ENCODE measurements at places on chromosomes 13 and 19.
A peak's percentile ranks its signal among the peaks of the same experiment; 100 is the strongest.

GRCh38 chr13:99435998-99436397 is 65.3 kb upstream of the TM9SF2 start:
- no peak for DNase-seq

DNA sequence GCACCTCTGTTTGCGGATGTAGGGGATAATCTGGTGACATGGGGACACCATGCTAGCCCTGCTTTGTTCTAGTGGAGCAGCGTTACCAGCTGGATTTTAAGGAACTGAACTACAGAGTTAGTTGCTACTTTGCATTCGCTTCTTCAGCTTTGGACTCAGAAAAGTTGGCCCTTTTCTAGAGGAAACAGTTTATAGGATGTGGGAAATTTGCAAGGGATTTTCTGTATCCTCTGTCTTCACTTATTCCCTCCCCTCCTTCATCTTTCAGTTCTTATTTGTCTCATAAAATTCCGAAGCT is 2.1 kb downstream of the GATAD2A start:
- DNase-seq = no peak

- no peak for DNase-seq
Measured at GRCh38 chr19:39828654-39829032, 5.3 kb downstream of the DYRK1B start.

DNA sequence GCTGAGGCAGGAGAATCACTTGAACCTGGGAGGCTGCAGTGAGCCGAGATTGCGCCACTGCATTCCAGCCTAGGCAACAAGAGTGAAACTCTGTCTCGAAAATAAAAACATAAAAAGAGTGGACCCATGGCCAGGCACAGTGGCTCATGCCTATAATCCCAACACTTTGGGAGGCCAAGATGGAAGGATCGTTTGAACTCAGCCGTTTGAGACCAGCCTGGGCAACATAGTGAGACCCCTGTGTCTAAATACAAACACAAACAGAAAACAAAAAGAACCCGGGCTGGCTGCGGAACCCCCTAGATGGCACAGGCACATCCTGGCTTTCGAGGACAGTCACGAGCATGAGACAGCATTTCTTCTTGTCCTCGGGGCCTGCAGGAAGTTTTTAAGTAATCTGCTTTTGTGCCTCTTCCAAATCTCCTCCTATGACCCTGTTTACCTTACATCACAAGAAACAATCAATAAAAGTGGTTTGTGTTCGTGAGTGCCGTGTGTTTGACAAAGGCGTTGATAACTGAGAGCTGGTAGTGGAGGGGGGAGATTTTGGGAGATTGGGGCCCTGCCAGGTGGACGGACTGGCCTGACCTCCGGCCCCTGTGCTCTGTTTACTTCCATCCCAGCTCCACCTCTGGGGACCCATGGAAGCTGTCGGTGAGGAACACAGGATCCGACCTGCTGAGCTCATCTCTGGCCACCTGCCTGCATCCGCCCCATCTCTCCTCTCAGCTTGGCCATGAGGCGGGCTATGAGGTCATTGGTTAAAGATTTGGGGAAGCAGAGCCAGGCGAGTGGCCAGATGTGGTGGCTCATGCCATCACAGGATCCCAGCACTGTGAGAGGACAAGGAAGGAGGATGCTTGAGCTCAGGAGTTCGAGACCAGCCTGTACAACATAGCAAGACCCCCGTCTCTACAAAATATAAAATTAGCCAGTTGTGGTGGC is 5.9 kb upstream of the GDF15 start:
- no peak for DNase-seq

DNA sequence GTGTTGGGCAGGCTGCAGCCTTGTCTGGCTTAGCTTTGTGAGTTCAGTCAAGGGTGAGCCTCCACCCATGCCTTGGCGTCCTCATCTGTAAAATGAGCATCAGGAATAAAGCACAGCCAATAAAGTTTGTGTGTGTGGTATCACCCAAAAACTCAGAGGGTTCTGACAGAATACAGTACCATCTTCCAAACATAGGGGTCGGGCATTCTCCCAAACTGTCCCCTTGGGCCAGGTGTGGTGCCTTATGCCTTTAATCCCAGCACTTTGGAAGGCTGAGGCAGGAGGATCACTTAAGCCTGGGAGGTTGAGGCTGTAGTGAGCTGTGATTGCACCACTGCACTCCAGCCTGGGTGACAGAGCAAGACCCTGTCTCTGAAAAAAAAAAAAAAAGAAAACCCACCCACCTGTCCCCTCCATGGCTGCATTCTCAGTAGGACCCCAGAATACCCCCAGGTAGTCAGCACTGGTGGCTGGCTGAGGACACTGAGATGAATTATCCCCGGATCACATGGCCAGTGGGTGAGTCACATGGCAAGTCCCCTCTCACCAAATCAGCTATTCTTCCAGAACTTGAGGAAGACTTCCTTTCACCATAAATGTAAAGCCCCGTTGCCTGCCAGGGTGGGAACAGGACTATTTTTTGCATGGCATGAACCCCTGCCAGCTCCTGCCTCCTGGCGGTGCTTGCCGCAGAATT is 18.6 kb downstream of the POP4 start:
- no peak for DNase-seq

- peak; percentile 70 for DNase-seq
Measured at GRCh38 chr19:39474139-39474620, 6.5 kb upstream of the TIMM50 start.

- no peak for DNase-seq
Measured at GRCh38 chr19:10988380-10988779, 27.6 kb downstream of the SMARCA4 start.

DNA sequence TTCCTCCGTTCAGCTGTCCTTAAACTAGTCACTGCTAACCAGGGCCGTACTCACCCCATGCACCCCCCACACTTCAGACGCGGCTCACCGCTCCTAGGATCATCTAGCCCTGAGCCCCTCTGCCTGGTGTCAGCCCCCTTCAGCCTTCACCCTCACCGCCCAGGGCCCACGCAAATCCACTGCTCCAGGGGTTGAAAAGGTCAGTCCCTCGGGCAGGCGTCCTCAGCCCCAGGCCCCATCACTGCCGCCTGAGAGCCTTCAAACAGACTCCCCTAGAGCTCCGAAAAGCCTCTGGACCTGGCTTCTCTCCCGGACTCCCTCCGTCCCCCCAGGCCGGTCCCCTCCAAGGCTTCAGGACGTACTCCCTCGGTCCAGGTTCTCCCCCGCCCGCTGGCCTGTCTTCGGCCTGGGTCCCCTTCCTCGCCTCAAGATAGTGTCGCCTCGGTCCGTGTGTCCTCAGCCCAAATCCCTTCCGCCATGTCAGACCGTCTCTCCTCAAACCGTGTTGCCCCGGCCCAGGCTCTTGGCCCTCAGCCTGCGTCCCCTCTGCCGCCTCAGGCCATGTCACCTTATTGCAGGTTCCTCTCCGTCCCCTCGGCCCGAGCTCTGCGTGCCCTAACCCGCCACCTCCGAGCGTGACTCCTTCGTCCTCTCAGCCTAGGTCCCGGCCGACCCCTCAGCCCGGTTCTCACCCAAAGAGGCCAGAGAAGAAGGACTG is 553 bp downstream of the NAPA start:
- no peak for DNase-seq

DNA sequence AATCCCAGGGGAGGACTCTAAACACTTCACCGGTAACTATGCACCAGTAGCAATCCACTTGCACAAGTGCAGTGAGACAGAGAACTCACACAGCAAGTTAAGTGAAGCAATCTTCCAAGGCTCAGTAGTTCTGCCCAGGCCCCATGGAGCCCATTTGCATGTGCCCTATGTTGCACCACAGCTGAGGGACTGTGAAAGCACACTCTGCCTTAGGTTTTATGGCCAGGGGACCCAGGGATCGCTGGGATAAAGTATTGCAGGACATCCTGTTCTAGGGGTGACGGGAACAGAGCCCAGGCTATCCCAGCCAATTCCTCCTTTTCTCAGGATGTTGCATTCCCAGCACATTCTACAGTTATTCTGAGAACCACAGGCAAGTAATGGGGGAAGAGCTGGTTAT is 6.0 kb upstream of the AMER2 start:
- DNase-seq = no peak

GRCh38 chr19:18098891-18099622 is 1.5 kb downstream of the MAST3 start:
- DNase-seq = no peak

- no peak for DNase-seq
Measured at GRCh38 chr19:4742723-4743646, 19.3 kb upstream of the DPP9 start.

DNA sequence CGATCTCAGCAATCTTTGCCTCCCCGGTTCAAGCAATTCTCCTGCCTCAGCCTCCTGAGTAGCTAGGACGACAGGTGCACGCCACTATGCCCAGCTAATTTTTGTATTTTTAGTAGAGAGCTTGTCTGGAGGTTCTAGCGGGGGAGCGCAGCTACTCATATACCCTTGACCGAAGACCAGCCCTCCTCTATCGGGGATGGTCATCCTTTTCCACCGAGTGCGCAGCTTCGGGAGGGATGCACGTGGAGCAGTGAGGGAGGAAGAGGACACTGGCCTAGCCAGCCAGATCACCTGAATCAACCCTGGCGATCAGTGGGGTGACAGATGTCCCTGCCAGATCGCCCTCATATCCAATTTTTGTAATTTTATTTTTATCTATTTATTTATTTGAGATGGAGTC is 6.8 kb downstream of the SLC7A9 start:
- DNase-seq = no peak

- no peak for DNase-seq
Measured at GRCh38 chr19:5889288-5889971, 14.2 kb downstream of the NDUFA11 start.

DNA sequence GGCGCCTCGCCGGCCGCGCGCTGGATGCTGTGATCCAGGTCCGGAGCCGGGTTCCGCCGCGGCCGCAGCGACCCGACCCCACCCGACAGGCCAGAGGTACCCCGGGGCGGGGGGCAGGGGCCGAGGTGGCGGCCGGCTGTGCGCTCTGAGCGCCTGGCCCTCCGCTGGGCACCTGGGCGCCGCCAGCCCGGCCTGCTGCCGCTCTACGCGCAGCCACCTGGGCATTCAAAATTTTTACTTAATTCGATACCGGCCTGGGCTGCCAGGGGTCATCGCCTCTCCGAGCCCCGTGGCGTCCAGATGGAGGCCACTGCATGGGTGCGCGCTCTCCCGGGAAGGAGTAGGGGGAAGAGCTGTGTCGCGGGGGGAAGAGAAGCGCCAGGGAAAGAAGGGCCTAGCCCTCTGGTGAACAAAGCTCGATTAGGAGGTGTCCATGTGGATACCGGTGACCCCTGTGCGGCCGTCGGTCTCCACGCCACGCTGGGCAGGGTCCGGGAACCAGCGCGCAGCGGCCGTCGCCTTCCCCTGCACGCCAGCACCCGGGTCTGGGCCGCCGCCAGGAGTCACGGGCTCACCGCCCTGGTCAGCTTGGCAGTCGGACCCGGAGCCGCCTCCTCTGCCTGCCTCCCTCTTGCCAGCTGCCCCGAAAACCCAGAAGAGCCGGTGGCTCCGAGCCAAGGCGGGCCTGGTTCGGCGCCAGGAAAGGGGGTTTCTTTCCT is 666 bp downstream of the BIVM start:
- DNase-seq = no peak

DNA sequence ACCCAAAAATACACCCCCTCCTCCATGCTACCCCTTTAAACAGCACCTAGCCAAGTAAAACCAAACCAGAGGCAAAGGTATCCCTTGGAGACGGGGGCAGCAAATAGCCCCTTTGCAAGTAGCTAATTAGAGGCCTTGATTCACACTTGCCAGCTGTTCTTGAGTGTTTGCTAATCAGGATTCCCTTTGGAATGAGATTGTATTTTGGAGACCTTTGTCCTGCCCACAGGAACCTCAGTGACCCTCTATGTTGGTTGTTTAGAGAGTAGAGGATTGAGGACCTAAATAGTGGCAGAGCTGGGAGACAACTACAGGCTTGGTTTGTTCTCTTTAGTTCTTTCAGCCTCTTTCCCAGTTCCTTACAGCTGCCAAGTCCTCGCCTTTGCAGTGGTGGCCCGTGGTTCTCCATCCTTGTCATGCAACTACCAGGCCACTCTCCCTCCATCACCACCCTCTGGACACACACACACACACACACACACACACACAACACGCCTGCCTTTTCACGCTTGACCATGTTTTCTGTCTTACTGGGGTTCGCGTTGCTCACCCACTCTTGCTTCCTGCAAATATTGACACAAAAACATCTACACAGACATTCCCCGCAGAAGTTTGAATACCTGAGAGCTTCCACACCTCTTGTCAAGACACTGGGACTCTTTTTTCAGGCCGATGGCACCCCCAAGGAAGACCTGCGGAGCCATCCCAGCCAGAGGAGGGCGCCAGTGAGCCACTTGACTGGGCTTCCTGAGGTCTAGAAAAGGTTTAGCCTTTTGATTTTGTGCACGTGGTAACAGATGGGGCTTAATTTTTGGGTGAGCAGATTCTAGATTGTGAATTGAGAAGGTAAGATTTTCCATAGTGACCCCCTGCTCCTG is 80.0 kb upstream of the GPR183 start:
- DNase-seq = peak; percentile 85

GRCh38 chr19:19321141-19321577 is 530 bp downstream of the MAU2 start:
- no peak for DNase-seq

GRCh38 chr13:66585669-66586203 is 644.4 kb downstream of the PCDH9 start:
- no peak for DNase-seq

GRCh38 chr19:38698225-38699026 is 45.8 kb downstream of the CAPN12 start:
- DNase-seq = no peak

DNA sequence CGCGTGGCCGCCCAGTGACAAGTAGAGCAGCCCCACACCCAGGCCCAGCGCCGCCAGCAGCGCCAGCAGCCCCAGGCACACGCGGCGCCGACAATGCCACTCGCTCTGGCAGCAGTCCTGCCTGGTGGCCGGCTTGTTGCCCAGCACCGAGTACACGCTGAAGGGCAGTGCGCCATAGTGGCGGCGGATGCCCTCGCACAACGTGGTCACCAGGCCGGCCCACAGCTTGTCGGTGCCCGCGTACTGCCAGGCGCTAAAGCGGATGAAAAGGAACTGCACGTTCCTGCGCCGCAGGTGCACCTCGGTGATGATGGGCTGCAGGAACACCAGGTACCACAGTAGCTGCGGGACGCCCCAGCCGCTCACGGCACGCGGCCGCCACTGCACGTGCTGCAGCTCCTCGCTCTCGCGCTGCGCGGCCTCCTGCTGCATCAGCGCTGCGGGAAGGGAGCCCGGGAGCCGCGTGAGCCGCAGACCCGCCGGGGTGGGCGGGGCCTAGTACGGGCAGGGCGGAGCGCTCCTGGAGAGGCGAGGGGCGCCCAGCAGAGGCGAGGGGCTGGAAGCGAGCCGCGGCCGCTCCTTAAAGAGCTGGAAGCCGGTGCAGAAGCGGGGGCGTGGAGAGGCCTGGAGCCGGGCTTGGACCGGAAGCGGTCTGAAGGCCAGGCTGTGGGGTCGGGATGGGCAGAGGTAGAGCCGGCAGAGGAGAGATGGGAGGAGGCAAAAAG is 7.3 kb downstream of the NKPD1 start:
- peak; percentile 13 for DNase-seq
